ENCODE measurements at places on chromosomes 16 and 17.

DNA sequence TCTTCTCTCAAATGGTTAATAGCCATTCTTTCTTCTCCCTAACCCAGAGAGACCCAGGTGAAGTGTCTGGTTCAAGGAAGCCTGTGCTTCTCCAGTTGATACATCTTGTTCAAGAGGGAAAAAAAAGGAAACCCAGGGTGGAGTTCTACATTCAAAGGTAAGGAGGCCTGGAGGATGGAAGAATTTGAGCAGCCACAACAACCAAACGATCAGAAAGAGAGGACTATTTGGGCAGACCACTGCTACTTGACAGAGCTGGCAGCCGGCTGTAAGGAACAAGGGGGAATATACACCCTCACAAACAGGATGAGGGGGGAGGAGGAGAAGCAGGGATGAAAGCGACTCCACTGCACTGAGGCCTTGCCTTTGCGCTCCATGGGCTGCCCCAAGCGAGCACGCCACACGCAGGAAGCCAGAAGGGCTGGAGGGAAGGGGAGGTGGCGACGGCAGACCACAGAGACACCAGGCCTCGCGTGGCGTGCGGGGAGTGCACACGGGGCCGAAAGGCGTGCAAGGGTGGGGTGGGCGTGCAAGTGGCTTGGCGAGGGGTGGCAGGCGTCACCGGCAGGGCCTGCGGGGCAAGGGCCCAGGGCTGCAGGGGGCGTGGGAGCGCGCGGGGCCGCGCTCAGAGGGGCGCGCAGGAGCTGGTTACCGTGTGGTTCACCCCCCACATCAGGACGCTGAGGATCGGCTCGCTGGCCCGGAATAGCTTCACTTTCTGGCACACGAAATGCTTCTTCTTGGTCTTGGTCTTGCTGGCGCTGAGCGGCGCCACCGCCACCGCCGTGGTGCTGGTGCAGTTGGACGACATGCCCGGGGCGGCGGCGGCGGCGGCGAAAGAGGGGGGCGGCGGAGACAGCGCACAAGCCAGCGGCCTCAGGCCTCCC lies 499 bp downstream of the PIP4K2B start:
- peak; percentile 37 for DNase-seq

GRCh38 chr17:10757647-10758046 lies 27.8 kb upstream of the TMEM220 start:
- no peak for DNase-seq

DNA sequence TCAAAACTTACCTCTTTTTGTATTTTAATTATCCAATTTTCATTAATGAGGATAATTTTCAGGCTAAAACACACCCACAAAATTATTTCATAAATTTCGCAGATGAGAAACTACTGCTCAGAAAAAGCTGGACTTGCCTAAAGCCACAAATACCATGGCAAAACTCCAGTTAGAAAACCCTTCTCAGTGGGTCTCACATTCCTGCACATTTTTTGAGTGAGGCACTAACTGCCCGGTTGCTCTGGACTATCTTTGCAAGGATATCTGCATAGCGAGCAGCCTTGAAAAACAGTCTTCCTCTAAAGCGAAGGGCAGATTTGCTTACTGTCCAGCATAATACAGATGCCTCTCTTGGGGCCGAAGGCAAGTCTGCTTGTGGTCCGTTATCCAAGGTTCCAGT lies 9.8 kb downstream of the MPHOSPH6 start:
- no peak for DNase-seq

GRCh38 chr17:12859520-12859919 lies 70.2 kb downstream of the ARHGAP44 start:
- DNase-seq = no peak

Data from CD4-positive, alpha-beta T cell (primary cell).